ENCODE measurements at places on chromosomes 7 and 10.
A peak's percentile ranks its signal among the peaks of the same experiment; 100 is the strongest.

- ATAC-seq, result no peak
Measured at GRCh38 chr10:124827474-124827873, 25.9 kb downstream of the ABRAXAS2 start.

DNA sequence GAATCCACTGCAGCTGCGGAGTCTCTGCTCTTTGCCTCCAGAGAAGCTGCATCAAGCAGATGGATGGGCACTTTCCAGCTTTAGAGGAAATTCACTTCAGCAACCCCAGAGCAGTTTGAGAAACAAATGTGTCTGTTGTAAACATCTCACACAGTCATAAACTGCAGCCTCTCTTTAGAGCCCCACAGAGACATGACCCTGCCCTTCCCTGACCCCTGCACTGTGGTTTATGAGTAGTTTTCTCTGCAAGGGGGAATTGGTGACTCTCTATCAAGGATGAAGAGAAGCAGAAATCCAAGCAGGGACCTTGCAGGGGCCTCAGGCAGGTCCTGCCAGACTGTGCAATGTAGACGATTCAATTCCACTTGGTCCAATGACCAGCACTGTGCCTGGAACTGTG lies 160.2 kb downstream of the SH2D4B start:
- no peak for ATAC-seq

DNA sequence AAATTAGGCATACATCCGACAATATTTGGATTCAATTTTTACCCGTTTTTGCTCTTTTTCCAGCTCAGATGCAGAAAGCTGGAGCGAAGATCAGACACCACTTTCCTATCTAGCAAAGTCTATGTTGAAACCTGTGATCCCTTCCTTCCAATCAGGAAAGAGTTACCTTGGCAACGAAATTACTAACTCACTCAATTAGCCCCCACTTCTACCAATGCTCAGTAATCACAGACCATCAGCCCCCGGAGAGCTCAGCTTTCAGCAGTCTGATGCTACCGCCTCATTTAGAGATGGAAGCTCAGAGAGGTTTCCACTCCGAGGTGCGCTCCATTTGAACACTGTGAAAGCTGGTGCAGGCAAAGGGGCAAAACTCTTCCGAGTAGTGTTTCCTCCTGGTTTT lies 6.7 kb downstream of the FRAT1 start:
- no peak for ATAC-seq

GRCh38 chr10:43735907-43736306 lies 87.2 kb upstream of the ZNF32 start:
- no peak for ATAC-seq

DNA sequence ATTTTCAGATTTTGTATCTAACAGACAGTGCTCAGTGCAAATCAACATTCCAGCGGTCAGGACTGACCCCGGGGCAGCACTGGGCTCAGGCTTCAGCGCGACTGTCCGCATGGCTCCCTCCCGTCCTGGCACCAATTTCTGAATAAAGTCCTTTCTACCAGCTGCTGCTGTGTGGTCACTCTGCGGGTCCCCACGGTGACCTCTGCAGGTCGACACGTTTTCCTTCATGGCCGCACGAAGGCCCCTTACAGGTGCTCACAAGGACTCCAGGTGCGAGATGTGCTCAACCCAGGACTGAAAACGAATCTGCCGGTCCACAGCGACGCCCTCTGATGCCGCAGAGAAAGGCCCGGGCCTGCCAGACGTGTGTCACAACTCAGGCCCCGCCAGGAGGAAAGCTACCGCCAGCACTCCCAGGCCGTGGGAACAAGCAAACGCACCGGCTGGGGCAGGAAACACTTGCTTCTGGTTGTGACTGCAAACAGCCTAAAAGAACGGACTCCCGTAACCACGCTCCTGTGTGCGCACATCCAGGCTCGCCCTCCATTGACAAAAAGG lies 3.7 kb upstream of the UTF1 start:
- no peak for ATAC-seq

DNA sequence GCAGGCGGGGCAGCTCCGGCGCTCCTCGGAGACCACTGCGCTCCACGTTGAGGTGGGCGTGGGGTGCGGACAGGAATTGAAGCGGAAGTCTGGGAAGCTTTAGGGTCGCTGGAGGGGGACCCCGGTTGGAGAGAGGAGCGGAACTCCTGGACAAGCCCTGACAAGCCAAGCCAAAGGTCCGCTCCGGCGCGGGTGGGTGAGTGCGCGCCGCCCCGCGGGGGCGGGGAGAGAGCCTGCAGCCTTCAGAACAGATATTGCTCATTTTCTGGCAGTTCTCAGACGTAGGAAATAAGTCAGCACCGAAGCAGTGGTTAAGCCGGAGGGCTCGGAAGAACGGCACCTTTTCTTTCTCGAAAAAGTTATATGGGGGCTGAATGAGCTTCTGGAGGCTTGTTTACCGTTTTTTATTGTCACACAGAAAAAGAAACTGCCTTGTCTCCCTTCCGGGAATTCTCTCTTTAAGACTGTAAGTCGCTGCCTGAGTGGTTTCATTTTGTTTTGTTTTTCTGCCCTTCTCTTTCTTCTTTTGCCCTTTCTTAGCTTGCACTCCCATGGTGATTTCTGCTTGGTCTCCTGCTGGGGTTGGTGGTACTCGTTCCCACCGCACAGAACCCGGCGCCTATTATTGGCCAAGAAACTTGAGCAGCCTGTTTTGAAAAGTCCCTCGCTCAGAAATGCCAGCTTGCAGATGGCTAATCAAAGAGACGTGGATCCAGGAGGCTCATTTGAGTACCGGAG lies 732 bp downstream of the FAS start:
- peak; percentile 64 for ATAC-seq

DNA sequence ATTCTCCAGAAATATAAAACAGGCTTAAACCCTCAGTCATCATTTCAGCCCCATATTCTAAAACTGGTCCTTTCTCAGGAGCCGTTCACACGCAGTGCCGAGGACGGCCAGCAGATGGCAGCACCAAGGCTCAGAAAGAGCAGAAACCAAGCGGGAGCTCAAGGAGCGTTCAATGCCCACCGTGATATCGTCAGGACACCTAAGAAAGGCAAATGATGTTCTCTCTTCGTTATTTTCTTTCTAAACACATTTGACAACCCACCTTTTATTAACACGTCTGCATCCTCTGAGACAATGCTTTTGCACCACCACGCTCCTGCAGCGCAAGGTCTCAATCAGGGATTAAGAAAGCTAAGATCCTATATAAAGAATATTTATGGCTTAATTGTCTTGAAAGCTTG lies 45.7 kb upstream of the RBM33 start:
- peak; percentile 71 for ATAC-seq

DNA sequence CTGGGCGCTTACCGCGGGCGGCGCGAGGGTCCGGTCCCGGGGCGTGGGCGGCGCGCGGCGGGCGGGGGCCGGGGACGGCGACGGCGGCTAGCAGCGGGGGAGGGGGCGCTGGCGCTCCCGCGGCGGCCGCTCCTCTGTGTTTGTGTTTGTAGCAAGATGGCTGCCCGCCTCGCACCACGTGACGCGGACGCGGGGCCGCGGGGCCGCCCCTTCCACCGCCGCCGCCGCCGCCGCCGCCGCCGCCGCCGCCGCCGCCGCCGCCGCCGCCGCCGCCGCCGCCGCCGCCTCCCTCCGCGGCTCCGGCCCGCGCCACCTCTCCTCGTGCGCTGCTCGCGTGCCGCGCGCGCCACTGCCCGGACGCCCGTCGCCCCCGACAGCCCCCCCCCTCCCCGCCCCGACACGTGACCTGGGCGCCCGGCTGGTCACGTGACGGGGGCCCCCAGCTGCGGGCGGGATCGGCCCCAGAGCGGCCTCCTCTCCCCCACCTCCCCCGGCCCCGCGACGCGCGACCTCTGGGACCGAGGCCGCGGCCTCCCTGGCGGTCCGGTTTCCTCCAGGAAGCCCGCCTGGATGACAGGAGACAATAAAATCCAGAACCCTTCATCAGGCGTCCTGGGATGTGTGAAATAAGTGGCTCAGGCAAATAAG lies at the start of gene GIGYF1:
Gene GIGYF1 (minus strand): TSS at position 153 of the 648 bp plus-strand sequence. CDS start 6,012 bp downstream, outside the sequence.
- ATAC-seq, result peak; percentile 83

DNA sequence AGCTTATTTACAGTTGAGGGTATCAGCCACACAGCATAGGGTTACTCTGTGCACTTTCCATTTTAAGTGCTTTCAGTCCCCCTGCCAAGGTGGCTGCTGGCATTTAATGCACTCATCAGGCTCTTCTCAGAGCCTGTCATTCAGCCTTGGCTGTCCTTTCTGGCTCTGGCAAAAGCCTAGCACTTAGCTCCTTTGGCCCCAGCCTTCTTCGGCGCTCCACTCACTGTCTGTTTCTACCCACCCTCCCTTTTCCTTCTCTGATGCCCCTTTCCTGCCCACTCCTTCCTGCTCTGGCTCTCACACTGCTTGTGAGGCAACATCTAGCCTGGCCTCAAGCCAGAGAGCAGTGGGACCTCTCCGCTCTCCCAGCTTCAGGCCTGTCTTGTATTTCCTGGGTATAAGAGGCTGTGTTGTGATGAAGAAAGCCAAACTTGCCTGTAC lies 60.2 kb downstream of the WIPF3 start:
- peak; percentile 26 for ATAC-seq

DNA sequence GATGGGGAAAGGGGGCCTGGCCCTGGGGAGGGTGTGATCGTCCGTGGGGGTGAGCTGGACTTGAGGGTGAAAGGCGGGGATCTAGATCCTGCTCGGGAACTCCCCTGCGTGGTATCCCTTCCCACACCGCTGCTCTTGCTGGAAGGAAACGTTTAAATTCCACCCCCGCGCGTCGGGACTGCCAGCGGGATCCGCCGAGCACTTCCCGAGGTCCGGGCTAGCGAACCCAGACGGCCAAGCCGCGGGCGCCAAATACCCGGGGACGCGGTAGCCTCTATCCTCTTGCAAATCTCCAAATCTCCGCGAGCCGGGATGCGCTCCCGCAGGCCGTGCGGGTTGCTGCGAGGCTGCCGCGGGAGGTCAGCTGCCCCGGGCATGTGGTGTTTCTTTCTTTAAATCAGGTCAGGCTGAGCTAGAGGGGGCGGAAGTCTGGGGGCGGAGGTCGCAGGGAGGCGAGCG lies 904 bp downstream of the NPTX2 start:
- no peak for ATAC-seq

- peak; percentile 91 for ATAC-seq
Measured at GRCh38 chr10:5666008-5666840, at the start of gene ASB13. ASB13 (minus strand) TSS chr10:5666595; CDS start chr10:5666551, 44 bp downstream.

GRCh38 chr10:103666087-103666761 lies 172.7 kb downstream of the NEURL1 start:
- ATAC-seq, result no peak

GRCh38 chr7:9507290-9507689 lies 1073.9 kb downstream of the NXPH1 start:
- no peak for ATAC-seq

Measured in gastroesophageal sphincter (tissue), 4 donors.